ENCODE measurements at places on chromosomes 2 and 18.

- DNase-seq: no peak
Observed at GRCh38 chr2:236857781-236858180, 227.9 kb upstream of the COPS8 start.

- no peak for DNase-seq
Observed at GRCh38 chr2:11719230-11719977, 27.0 kb upstream of the LPIN1 start.

GRCh38 chr2:28465148-28465885 lies 30.5 kb upstream of the PLB1 start:
- no peak for DNase-seq

DNA sequence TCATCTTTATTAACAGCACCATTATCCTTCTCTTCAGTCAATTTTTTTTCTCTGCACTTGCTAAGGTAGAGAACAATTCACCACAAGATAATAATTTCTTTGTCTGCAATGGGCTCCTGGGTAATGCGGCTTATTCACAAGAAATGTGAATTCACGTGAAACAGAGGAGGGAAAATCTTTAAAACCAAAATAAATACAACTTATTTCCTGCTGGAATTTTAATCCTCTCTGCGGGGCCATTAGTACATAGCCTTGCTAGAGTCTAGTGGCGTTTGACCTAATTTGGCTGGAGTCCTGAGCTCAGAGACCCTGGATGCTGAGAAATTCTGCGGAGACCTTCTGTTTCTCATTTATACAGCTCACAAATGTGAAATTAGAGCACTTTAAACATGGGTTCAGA lies 319.3 kb upstream of the MMADHC start:
- DNase-seq: no peak

- peak; percentile 26 for DNase-seq
Observed at GRCh38 chr2:104444889-104445288, 409.0 kb upstream of the POU3F3 start.

DNA sequence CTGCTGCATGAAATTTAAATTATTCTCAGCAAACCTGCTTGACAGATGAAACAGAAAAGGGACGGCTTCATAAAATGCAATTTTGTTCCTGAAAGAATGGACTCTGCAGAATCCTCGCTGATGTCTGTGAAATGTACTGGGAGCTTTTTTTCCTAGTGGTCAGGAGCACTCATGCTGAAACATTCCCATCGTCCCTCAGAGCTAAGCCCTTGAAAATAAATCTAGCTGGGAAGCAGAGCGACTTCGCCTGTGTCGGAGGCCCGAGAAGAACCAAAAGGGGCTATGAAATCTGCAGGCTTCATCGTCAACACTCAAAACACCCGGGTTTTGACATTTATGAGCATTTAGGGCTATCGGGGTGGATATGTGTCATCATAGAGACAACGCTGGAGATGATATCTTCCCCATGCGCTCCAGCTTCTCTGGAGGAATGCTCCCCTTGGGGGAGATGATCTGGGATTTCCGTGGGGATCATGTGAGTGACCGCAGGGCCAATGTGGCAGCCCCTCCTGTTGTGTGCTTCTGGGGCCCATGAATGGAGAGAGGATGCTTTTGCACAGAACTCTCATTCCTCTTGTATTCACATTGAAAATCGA lies 182.3 kb downstream of the KLHL29 start:
- no peak for DNase-seq

DNA sequence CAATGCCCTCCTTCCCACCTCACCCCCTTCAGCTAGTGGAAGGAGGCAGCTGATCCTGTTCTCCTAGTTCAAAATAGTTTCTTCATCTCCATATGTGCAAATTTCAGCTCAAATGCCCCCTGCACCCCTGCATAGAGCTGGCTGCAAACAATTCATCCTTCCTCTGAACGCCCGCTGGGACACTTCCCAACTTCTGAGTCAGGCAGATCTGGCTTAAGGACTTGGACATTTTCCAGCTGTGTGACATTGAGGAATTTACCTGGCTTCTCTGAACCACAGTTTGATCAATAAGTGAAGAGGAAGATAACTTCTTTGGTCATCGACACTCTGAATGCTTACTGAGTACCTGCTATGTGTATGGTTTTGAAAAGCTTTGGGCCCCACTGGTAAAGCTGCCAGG lies 23.5 kb downstream of the PTGR3 start:
- peak; percentile 48 for DNase-seq

DNA sequence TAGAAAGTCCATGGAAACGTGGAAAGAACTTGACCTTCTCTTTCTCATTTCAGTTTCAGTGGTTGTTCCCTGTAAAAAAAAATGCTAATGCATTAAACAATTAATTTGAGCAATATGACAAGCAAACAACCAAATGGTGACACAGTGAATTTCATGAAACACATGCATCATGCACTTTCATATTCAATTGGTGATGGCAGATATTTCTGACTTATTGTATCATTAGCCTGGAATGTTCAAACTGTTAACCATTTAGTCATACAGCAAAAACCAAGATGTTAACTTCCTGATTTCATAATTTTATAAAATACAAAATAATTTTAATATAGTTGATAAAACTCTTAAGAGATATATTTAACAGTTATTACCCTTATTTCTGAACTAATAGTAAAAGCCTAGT lies 85.5 kb downstream of the SCN1A start:
- DNase-seq: peak; percentile 33
